HS-27A (cell line): ENCODE measurements at places on chromosomes 1 and 21.

- DNase-seq, result no peak
These were observed 21.6 kb upstream of the DIP2A start for GRCh38 chr21:46437096-46437498.

GRCh38 chr1:62897788-62898187 is 113.9 kb downstream of the ATG4C start:
- DNase-seq, result no peak

DNA sequence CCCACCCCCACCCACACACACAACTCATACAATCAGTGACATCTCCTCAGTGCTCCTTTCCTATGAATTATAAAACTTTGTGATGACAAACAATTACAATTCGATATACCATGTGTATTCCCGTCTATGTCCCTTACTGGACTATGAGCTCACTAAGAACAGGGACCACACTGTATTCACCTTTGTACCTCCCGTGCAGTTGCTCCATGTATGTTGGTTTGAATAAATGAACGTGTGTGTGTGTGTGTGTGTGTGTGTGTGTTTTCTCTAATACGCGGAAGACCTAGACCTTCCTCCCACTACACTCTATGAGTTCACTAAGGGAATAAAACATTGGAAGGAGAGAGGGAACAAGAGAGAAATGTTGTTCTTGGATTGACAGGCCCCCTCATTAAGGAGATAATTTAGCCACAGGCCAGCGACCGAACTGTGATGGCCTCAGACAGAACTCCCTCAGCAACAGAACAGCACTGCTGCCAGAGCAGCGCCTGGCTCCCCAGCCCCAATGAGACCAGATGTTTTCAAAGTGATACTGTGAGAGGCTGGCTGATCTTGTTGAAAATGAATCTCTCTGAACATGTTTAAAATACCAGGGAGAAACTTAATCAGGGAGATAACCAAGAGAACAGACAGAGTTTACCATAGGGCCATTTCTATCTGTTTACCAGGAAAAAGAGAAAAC is 21.7 kb downstream of the BCAR3 start:
- no peak for DNase-seq

- DNase-seq, result no peak
These were observed 130.1 kb upstream of the CTTNBP2NL start for GRCh38 chr1:112265931-112266330.

DNA sequence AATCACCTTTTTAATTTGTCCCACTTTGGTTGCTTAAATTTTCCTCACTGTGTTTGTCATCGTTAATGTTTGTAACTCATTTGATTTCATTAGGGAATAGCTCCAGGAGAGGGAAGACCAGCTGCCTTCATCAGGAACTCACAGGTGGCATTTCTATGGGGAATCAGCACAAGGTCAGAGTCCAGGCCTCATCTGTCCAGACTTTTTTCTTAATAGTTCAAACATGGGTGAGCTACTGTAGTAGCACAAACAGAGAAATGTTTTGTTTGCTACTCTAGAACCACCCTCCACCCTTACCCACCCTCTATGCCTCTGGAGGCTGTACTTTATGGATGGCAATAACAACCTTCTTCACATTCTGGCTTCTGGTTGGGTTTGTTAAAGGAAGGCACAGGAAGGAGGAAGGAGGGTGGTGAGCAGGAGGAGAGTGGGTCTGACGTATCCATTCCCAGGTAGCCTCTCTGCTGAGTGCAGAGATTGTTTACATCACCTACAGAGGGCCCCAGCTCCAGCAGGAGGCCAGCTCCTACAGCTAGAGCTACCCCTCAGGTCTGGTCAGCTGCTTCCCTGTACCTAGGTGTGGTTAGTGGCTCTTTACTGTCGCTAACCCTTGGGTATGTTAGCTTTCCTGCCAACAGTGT is 8.1 kb upstream of the TEDDM1 start:
- DNase-seq, result no peak

DNA sequence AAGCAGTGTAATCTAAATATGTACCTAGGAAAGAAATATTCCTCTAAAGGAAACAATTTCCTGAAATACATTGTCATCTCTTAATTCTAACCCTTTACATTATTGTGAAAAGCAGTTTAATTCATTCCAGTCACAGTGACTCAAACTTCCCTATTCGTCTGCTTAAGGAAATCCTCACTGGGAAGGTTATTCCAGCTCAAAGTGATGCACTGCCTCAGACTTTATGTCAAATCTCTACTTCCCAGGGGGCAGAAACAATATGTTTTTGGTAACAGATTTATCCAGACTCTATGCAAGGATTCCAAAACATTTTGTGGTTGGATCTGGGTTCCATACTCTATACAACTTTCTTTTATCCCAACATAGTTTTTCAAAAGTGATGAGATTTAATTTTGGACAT is 145.2 kb downstream of the NTMT2 start:
- DNase-seq, result no peak

DNA sequence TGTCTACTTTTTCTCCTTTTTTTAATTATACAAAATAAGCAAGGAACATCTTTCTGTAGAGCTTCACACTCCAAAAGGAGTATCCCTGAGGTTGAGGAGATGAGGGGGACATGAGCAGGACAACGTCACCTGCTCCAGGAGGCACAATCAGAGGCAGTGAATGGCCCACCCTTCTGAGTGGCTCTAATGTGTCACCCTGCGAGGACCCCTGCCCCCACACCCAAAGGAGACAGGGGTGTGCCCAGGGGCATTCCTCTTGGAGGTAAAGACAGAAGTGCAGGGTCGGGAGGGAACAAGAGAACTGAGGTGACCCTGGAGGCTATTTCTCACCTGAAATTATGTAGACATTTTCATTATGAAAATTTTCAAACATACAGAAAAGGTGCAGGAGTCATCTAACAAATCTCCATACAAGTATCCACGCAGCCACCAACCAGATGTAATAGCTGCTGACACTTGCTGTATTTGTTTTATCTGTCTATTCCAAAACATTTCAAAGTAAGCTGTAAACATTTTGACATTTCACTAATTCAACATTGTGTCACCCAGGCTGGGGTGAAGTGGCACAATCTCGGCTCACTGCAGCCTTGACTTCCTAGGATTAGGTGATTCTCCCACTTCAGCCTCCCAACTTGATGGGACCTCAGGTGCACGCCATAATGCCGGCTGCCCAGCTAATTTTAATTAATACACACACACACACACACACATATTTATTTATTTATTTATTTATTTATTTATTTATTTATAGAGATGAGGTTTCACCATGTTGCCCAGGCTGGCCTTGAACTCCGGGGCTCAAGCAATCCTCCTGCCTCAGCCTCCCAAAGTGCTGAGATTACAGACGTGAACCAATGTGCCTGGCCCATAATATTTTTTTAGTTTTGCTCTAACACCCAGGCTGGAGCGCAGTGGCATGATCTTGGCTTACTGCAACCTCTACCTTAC is 70.7 kb downstream of the RUNX3 start:
- no peak for DNase-seq

GRCh38 chr1:107706182-107706581 is 258.8 kb downstream of the VAV3 start:
- DNase-seq, result no peak
